ENCODE measurements at places on chromosomes 13 and 19.
A peak's percentile ranks its signal among the peaks of the same experiment; 100 is the strongest.

DNA sequence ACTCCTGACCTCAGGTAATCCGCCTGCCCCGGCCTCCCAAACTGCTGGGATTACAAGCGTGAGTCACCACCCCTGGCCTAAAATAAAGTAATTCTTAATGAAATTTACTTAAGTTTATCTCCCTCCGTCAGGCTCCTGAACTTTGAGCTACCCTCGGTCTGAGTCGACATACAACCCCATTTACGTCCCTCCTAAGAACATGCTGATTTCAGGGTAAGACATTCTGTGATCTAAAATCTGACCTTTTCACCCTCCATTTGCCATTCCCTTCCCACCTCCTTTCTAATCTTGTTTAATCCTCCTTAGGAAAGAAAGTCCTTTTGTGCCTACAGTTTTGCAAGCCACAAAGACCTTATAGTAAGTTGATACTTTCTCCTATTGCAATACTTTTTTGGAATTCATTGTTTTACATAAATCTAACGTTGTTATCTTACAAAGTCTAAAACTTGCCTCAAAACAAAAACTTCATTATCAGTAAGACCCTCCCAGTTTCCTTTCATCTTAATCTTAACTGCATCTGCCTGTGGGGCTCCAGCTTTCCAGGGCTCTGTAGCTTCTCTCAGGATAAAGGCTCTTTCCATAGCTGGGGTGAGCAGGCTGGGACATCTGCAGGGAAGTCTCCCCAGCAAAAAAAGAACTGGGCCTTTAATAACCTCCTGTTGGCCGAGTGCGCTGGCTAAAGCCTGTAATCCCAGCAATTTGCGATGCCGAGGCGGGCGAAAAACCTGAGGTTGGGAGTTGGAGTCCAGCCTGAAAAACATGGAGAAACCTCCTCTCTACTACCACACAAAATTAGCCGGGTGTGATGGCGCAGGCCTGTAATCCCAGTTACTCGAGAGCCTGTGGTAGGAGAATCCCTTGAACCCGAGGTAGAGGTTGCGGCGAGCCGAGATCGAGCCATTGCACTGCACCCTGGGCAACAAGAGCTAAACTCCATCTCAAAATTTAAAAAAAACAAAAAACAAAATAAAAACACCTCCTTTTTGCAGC lies 143.1 kb downstream of the ZNF737 start:
- no peak for DNase-seq

- DNase-seq, result peak; percentile 7
Observed at GRCh38 chr13:40629678-40630384, 36.6 kb downstream of the FOXO1 start.

DNA sequence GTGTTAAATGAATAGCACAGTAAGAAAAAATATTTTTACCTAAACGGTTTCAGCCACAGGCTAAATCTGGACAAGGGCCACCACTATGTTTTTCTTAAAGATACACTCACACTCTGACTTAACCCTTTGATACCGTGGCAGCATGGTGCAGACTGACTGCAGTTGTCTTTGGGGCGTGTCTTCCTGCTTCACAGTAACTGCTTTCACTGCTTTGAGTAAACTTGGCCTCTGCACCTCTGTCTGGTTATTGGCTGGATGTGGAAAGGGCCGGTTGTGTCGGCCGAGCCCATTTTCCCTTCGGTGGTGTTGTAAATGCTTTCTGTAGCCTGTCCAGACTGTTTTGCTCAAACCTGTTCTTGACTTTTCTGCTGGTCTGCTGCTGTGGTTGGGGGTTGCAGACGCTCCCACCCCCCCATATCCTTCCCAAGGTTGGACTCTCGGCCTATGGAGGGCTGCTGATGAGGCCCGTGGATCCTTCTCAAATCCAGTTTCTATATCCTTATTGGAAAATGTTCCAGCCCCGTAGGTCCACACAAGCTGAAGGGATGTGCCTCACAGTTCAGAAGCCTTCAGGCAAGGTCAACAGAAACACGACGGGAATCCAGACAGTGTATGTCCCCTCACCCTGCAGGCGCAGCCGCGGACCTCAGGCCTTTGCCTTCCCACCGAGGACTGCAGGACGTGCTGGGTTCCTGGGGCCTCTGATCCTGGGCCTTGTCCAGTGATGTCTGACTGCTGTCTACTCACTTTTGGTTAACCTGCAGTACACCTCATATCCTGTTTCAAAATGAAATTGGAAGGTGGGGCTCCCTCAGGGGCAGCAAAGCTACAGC lies 90.2 kb upstream of the RNF113B start:
- no peak for DNase-seq

GRCh38 chr13:26222520-26223046 lies 469 bp upstream of the RNF6 start:
- no peak for DNase-seq

DNA sequence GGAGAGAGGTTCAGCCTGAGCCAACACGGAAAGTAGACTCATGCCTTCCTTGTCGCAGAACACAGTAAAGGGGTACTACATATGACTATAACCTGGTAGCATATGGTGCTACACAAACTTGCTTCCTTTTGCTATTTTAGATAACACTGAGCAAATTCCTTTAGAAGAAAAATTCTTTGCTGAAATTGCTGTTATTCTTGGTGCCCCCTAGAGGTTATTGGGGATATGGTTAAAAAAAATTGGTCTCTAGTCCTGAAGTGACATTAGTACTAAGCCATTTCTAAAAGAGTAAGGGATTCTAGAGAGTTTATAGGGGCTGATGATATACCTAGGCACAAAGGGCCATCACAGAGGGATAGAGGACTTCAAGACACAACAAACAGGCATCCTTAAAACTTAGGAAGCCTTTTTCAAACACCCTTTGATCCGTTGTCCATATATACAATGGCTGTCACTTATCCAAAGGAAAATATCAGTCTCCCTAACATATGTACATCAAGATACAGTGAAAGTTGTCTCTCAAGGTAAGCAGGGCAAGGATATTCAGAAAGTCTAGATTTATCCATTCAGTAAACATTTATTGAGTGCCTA lies 13.9 kb upstream of the HS6ST3 start:
- DNase-seq, result peak; percentile 59

DNA sequence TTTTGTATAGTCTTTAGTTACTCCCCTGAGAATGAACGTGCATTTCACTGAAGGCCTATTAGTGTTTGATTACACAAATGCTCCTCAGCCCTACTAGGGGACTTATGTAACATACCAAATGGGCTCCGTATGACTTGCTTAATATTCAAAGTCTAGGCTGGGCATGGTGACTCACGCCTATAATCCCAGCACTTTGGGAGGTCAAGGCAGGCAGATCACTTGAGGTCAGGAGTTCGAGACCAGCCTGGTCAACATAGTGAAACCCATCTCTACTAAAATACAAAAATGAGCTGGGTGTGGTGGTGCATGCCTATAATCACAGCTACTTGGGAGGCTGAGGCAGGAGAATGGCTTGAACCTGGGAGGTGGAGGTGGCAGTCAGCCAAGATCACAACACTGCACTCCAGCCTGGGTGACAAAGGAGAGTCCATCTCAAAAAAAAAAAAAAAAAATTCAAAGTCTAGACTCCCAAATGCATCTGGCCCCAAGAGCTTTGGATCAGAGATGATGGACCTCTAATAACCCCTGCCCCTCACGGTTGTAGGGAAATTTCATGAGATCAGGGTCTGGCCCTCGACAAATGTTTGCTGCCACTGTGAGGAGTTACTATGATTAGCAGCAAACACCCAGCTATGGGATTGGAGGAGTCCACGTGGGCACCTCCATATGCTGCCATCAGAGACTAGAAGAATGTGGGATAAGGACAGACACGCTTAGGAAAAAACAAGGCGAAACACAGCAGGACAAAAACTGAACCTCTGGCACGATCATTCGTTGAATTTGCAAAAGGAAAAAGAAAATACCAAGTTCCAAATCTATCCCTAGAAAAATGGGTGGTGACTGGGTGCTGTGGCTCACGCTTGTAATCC lies 4.6 kb downstream of the FBXO17 start:
- no peak for DNase-seq

GRCh38 chr13:46565808-46566750 lies 13.1 kb downstream of the LRCH1 start:
- no peak for DNase-seq
